ENCODE measurements at places on chromosomes 1 and 21.

DNA sequence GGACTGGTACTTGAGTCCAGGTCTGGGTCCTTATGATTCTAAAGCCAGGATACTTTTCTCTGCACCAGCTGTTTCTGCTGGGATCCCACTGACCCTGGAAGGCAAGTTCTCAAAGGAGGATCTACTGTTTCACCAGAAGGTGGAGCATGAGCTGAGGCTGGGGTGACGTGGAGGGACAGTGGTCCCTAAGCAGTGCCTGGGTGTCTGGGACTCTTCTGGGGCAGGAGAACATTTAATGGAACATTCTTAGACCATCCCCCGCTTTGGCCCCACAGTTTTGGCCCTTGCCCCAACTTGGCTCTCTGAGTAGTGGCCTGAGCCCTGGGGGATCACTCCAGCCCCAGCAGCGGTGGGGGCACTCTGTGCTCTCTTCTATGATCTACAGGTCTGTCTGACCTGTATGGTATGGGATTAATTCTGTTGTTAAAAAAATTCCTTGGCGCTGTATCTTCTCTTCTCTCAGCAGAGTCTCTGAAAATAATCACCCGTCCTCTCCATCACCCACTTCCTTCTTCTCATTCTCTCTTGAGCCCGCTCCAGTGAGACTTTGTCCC, 60.3 kb upstream of the CSF3R start:
- DNase-seq: no peak

DNA sequence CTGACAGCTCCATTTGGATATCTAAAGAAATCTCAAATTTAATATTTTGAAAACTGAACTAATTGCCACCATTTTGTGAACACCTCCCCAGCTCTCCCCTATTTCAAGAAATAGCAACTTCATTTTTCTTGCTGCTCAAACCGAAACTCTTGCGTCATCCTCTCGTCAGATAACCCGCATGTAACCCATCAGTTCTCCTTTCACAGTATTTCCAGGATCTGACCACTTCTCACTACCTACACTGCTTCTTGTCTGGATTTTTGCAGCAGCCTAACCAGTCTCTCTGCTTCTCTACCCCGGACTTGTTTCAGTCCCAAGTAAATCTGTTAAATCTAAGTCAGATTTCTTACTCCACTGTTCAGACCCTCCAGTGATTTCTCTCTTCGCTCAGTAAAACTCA, 75.6 kb downstream of the MTR start:
- DNase-seq: no peak

DNA sequence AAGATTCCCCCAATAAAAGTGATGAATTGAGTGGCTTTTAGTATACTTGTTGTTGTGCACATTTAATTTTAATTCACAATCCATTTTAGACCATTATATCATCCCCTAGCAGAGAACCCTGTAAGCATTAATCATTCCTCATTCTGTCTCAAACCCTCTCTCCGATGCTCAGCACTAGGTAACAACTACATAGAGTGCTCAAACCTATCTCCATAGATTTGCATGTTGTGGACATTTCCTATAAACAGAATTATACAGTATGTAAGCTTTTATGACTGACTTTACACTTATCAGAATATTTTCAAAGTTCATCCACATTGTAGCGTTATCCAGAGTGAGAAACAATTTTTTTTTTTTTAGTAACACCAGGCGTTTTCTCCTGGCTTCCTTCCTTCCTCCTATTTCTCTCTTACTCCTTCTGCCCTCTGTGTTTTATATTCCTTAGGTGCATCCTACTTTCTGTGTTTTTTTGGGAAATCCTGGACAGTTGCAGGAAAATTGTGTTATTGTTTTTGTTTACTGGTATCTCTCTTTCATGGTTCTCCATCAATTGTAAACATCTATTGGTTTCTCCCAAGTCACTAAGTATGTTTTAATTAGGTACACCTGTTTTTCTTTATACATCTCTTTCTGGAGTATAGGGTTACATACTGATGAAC, 1528.0 kb upstream of the TPTE start:
- DNase-seq: no peak

GRCh38 chr1:168433238-168433637, 110.6 kb downstream of the XCL2 start:
- DNase-seq: no peak

GRCh38 chr1:65362545-65362944, 53.2 kb downstream of the DNAJC6 start:
- no peak for DNase-seq

GRCh38 chr1:115757326-115757725, 11.2 kb downstream of the CASQ2 start:
- no peak for DNase-seq

DNA sequence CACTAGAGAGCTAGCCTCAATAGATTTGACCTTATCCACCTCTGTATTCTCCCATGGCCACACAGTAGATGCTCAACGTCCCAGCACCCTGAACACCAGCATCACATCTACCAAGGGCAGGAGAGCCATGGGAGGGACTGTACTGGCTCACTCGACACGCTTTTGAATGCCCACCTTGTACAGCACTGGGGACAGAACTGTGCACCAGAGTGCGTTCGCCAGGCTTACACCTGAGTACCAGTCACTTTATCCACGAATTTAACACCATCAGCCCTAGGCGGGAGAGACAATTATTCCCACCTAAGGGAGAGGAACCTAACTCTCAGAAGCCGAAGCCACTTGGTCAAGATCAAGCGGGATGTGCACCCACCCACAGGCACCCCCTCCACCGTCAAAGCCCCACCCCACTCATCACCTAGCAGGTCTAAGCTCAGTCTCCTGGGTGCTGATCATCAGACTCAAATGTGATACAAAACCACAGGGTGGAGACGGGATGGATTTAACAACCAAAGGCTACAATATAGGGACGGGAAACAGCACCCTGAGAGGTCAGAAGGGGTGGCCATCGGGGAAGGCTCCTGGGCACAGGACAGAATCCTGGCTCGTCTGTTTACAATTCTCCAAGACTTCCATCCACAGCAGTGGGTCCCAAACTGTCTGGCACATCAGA, 110.5 kb downstream of the GLIS1 start:
- no peak for DNase-seq

DNA sequence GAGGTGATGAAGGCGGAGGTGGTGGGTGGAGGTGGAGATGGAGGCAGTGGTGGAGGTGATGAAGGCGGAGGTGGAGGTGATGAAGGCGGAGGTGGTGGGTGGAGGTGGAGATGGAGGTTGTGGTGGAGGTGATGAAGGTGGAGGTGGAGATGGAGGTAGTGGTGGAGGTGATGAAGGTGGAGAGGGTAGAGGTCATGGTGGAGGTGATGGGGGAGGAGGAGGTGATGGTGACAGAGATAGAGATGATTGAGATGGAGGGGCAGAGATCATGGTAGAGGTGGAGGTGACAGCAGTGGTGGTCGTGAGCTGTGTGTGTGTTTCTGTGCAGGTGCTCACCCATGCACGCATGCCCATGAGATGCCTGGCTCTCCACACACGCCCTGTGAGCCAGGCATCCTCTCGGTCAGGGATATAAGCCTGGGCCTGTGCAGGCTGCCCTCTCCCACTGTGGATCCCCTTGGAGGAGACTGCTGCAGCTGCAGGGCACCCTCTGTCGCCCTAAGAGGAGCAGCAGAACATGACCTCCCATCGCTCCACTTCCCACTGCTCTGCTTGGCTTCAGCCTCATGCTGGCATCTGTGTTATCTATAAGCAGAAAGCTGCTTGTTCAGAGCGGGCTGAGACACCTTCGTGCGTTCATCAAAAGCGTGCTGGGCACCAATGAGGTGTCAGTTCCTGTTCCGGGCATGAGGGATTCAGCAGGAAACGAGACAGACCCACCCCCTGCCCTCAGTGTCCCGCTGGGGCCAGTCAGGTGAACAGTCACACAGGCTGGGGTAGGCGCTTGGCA, 20.5 kb upstream of the NPHP4 start:
- no peak for DNase-seq

GRCh38 chr1:42886800-42887199, 40.4 kb downstream of the ZNF691 start:
- no peak for DNase-seq

GRCh38 chr1:156025876-156026275, 5.1 kb upstream of the SSR2 start:
- DNase-seq: peak; percentile 22

DNA sequence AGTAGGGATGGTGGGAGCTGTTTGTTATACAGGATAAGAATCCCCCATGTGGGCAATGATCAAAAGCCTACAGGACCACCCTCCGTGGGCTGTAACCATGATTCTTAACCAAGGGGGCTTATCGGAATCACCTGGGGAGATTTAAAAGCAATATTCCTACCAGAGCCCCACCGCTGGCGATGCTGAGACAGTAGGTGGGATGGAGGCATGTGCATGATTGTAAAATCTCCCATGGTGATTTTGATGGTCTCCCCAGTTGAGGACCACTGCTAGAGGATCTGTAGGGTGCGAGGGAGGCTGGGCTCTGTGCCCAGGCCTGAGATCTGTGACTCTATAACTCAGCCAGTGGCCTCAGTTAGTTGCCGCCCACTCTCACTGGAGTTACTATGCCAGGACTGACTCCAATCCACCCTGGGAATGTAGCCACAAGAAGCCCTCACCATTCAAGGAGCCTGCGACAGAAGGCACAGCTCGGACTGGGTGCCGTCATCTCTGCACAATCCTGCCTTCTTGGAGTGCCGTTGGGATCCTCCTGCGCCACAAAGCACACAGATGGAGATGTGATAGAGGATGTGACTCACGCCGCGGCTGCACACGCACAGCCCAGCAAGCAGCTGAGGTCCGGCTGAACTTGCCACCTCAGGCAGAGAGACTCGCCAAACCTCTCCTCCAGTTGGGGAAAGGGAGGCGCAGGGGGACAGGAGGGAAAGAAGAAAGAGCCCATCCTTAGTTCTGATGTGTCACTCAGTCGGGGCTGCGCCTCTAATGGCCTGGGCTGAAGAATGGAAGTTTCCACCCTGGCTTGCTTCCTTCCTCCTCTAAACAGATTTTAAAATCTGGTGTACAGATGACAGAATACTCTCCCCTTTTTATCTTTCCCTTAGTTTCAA, 26.5 kb downstream of the AKNAD1 start:
- DNase-seq: no peak
